ELR (cell line): ENCODE measurements at places on chromosomes 4 and X.

GRCh38 chr4:182225257-182225852 lies 17.8 kb upstream of the TENM3 start:
- no peak for DNase-seq

DNA sequence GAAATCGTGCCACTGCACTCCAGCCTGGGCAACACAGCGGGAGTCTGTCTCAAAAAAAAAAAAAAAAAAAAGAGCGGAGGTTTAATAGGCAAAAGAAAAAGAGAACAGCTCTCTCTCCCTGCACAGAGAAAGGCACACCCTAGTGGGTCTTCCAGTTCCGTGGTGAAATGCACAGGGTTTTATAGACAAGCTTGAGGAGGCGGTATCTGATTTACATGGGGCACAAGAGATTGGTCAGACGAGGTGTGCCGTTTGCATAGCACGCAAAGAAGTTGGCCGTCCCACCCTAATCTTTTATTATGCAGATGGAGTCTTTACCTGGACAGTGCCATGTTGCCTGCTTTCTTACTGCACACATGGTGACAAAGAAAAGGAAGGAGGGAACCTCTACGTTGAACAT lies 33.5 kb upstream of the REST start:
- DNase-seq: no peak

- no peak for DNase-seq
Observed at GRCh38 chr4:176453658-176454057, 133.9 kb downstream of the SPCS3 start.

DNA sequence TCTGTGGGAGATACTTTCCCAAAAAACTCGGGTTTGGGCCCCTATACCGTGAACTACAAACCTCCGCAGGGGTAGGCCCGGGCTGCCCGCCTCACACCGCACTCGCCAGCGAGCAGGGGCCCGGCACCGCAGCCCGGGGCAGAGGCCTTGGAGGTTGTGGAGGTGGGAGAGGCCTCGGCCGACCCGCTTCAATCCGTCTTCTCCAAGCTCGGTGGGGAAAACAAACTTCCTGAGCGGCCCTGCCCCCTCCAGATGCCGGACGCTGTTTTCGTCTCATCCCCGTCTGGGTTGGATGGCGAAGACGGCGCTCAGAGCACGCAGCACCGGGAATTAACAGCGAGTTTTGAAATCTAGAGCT lies 442 bp upstream of the MCUB start:
- peak; percentile 54 for DNase-seq

DNA sequence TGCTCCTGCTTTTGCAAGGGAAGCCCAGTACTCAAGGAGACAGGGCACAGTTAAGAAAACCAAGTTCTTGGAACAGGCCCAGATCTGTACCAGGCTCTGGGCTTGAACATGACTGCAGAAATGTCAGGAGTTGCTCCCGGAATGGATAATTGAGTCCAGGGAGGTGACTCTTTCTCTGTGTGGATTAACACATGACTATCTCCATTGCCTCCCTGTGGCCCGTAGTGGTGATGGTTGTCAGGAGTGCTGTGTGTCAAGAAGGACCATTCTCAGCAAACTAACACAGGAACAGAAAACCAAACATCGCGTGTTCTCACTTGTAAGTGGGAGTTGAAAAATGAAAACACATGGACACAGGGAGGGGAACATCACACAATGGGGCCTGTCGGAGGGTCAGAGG lies 39.9 kb downstream of the CCKAR start:
- peak; percentile 17 for DNase-seq

DNA sequence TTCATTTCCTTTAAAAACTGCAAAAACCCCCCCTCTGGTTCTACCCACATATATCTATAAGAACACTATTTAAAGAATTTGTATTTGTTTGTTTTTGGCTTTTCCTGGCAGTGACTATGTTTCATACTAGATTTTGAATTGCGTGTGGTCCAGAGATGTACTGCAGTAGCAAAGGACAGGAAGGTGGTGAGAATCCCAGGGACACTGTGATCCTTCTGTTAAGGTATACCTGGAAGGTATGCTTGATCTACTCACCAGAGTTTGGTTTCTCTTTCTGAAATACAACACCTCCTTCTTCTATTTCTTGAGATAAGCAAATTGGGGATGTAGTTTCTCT lies 129.6 kb upstream of the RASGEF1B start:
- no peak for DNase-seq

GRCh38 chr4:177393236-177393635 lies 49.0 kb downstream of the AGA start:
- DNase-seq: no peak

DNA sequence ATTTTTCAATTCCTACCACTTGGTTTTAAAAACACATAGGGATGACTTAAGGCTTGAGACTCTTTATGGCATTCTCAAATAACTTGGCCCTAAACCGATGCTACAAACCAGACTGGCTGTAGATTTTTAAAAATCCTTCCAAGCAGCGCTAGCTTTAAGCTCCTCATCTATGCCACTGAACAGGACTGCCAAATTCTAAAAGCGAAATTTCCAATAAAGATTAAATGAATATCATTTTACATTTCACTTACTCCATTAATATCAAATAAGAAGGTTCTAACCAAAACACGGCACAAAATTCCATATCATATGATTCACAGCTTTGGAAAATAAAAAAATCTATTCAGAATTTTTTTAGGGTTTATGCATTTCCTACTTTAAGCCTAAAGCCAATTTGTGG lies 134.2 kb downstream of the FANCB start:
- DNase-seq: peak; percentile 2

GRCh38 chrX:104935581-104935980 lies 284.9 kb downstream of the TEX13A start:
- DNase-seq: no peak

DNA sequence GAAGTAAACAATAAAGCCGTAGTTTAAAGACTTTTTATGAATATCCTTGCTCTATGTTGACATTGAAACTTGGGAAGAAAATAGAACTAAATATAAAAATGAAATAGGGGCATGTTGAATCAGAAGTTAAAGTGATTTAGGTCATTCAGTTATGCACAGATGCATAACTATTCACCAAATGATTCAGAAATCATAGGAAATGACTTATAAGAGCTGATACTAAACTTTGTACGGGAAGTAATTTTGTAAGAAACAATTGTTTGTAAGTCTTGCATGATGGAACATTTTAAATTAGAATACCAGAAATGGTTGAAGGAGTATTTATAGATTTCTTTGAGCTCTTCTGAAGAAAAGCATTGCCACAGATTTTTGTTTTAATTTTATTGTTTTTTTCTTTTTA lies 246.5 kb downstream of the CPE start:
- DNase-seq: no peak

- peak; percentile 25 for DNase-seq
Observed at GRCh38 chr4:106629268-106629625, 260.7 kb upstream of the GIMD1 start.

DNA sequence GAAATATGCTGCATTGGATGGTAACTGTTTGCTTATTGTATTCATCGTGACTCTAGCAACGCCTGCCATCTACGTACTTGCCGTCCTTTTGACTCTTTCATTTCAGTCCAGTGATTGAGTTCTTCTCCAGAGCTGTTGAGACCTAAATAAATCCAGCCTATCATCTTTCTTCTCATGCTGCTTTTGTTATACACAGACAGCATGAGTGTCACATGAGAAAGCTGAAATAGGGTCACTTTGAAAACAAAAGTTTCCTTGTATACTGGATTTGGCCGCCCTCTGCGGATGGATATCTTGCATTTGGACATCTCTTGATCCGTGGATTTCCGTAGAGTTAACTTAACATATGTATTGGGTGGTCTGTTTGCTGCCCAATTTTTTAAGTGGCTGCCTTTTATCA lies 67.2 kb downstream of the TMPRSS11F start:
- DNase-seq: no peak
